Activated CD4-positive, alpha-beta T cell treated with anti-CD3 and anti-CD28 coated beads, Interleukin-2, amount 50 U/mL, for 48 hours (primary cell): ENCODE measurements at places on chromosomes 5 and 9.
A peak's percentile ranks its signal among the peaks of the same experiment; 100 is the strongest.

DNA sequence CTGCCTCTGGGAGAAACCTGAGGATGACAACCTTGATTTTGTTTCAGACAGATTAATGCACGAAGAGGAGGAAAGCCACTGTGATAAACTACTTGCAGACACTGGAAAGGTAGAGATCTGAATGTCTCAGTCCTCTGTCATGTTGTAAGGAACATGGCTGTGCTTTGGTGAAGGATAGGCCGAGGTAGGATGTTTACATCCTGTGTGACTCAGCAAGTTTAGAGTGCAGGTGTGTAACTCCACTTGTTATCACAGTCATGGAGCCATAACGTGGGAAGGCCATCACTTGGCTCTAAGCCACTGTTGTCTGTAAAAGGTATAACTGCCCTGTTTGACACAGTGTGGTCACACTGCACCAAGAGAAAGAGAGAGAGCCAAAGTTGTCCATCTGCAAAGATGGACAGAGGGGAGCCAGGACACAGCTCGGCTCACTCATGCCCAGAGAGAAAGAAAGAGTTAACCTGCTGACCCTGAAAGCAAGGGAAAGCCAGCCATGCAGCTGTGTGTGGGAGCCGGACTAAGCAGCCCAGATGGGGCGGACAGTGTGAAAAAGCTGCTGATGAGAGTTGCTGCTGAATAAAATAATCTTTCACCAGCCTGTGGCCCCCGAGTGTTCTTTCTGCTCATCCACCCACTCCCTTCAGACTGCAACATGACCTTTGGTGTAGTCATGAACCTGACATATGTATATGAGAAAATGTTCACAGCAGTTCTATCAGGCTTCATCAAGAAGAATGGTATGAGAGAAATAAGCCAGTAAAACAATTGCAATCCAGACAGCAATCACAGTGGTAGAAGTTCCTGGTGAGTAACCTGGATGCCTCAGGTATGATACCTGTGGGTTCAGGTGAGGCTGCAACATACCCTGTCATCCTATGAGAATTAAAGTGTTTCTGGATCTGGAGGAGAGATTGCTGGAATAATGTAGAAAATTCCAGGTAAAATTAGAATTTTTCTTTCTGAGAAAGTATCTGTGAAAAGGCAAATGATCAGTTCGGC is 115.9 kb downstream of the TARS1 start:
- DNase-seq: no peak

DNA sequence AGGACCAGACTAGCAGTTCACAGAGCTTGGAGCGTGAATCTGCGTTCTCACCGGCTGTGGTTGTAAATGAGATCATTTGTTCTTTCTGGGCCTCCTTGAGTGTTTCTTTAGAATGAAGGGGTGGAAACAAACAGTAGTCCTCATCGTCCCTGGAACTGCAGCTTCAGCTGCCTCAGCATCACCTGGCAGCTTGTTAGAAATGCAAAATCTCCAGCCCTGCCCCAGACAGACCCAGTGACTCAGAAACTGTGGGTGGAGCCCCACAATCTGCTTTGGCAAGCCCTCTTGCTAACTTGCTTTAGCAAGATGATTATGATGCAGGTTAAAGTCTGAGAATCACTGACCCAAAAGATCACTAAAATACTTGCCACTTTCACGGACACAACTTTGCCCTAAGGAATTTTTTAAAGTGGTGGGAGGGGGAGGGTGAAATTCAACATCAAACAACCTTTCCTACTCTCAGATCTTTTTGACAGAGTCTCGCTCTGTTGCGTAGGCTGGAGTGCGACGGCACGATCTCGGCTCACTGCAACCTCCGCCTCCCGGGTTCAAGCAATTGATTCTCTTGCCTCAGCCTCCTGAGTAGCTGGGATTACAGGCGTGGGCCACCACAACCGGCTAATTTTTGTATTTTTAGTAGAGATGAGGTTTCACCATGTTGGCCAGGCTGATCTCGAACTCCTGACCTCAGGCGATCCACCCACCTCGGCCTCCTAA is 86.0 kb downstream of the BRINP1 start:
- no peak for DNase-seq

DNA sequence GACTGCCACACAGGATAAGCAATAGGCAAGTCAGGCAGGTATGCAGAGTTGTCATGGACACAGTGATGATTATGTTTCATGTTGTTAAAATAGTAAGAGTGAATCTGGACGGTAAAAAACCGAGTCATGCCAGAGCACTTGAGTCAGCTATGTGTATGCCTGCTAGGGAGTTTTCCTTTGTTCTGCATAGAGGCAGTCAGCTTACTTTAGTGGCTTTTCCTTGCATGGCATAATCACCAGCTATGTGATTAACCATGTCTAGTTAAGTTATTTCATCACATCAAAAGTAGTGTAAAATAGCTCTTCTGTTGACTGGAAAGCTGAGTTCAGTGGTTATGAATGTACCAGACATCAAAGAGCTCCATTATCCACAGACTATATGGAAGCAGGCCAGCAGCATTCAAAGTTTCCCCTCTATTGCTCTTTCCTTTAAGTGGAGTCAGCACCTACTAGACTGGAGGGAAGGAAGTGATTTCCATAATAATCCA is 989.8 kb downstream of the TLE1 start:
- no peak for DNase-seq

- DNase-seq: no peak
Observed at GRCh38 chr5:153813901-153814300, 224.8 kb downstream of the FAM114A2 start.

DNA sequence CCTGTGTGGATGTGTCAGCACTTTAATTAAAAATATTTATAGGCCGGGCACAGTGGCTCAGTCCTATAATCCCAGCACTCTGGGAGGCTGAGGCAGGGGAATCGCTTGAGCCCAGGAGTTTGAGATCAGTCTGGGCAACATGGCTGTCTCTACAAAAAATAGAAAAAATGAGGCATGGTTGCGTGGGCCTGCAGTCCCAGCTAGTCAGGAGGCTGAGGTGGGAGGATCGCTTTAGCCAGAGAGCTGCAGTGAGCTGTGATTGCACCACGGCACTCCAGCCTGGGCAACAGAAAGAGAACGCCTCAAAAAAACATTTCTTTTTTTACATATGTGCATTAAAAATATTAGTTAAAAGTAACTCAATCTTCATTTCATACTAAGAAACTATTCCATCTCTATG is 6.2 kb downstream of the TBC1D9B start:
- no peak for DNase-seq

GRCh38 chr9:89078860-89079259 is 87.6 kb downstream of the S1PR3 start:
- DNase-seq: no peak

DNA sequence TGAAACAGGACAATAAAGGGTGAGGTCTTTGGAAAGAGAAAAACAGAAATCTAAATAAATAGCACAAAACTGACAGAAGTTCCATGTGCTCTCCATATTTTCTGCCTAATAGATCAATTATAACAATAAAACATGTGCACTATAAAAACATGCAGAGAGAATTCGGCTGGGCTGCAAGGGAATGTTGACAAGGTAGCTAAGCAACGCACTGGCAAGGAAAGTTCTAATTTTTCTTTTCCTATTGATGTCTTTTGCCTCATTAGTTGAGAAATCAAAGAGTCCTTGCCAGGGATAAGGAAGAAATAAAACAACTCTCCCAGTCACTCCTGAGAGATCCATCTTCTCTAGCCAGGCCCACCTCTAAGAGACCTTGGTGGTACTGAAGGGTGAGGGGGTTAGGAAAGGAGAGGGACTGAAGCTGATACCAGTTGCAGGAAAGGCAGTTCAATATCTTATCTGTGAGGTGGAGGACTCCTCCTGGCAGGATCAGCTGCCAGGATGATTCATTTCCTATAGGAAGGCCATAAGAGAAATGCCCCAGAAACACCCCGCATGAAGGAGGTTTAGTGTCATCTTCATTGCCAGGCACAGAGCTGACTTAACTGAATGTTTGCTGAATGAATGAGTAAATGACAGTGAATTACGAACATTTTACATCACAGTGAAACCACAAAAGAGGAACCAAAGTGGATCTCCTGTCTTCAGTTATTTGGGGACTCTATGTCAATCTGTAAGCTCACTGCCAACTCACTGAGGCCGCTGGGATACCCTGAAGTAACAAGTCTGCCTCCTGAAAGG is 63.7 kb upstream of the IFNK start:
- no peak for DNase-seq

- DNase-seq: no peak
Observed at GRCh38 chr9:89807101-89807395, 202.2 kb downstream of the GADD45G start.

GRCh38 chr9:2023532-2023931 is 8.4 kb downstream of the SMARCA2 start:
- no peak for DNase-seq

DNA sequence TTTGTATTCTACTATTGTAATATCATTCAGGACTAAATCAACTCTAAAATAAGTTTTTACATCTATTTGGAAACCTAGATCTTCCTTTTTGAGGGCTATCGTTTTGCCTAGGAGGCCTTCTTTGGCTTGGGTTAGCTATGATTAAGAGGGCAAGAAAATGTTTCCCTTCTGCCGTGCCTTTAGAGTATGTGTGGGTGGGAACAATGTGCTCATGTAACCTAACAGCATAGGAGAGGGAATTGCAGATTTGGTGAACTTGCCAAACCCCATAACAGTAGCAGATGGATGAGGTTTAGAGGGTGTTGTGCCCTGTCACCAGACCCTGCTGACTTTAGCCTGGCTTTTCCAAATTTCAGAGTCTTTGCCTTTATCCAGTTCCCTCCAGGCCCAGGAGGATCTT is 339.0 kb downstream of the ADGRV1 start:
- no peak for DNase-seq

GRCh38 chr5:18507114-18507513 is 872.9 kb downstream of the TAF11L14 start:
- no peak for DNase-seq

- DNase-seq: no peak
Observed at GRCh38 chr5:137567226-137567625, 68.1 kb upstream of the SPOCK1 start.

GRCh38 chr9:100216178-100216787 is 117.2 kb downstream of the INVS start:
- DNase-seq: peak; percentile 78

DNA sequence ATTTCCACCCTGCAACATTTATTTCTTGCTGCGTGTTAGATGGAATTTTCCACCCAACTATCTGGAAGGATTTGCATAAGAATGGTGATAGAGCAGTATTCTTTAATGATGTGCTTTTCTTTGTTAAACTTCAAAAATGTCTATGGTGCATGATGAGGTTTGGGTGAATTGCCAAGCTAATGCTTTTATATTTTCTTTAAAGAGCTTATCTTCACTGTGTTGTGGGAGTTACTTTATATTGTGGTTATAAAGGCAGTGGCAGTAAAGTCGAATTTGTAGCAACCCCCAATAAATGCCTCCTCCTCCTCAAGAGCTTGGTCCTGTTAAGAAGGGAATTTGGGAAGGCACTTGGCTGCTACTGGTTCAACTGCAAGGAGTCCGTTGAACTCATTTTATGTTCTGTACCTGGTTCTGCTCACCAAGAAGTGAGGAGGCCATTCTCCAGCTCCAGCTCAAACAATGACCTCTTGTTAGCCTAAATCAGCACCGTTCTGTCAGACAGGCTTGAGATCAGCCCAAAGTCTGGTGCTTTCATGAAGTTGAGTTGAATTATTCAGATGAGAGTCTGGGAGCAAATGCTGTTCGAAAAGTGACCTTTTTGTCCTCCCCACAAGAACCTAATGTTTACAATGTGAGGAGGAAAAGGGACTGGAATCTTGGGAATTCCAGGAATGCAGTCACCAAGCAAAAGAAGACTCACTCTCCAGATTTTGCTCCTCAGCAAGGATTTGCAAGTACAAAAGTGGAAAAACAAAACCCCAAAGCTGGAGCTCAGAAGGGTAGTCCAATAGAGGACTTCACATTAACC is 217.0 kb downstream of the TMEM38B start:
- DNase-seq: no peak

DNA sequence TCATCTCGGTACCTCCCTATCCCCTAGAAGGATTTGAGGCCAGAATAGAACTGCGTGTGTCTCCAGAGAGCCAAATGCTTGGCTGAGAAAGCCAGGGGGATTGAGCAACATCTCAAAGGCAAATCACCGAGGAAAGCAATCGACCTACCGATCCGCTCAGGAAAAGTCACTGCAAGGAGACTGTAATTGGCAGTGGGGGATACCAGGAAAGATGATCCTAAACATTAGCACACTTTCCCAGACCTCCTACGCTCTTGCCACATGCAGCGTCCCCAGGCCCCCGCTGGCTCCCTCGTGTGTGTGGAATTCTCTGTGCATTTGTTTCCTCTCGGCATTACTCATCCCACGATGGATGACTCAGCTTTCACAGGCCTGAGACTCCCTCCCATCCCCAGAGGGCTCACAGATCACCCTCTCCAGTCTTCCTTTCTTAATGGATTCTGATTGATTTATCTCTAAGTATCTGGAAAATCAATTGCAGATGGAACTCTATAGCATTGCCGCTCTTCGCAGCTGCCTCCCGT is 82.2 kb upstream of the ICE1 start:
- no peak for DNase-seq

DNA sequence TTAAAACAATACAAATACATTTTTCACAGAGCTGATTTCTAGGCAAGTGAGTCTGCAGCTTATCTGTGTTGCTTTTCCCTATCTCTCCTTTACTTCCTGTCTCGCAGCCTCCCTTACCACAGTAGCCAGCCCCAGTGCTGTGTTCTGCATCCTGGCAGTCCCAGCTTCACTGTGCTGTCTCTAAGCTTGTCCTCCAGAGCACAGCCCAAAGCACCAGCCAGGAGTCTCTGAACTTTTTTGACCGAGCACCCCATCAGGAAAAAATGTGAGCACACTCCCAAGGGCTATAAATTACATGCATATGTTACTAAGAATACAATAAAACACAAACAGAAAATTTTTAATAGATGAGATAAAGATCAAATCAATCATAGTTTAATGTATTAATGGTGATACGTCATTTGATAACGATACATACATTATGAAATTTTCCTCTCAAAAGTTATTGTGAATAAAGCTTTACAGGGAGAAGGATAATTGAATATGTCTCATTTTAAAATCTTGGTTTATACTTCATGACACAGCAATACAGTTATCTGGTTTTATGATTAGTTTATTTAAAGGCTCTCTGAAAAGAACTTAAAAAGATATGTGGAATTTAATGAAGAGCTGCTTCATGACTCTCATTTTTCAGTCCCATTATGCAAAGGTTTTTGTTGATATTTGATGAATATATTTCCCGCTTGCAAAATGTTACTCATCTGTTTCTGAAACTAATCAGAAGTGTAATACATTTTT is 7.3 kb upstream of the RHOBTB3 start:
- no peak for DNase-seq

- DNase-seq: no peak
Observed at GRCh38 chr9:129938291-129938979, 103.2 kb downstream of the USP20 start.

- no peak for DNase-seq
Observed at GRCh38 chr9:114383521-114384231, 4.1 kb downstream of the AKNA start.
